ENCODE measurements at places on chromosomes 16 and 17.
A peak's percentile ranks its signal among the peaks of the same experiment; 100 is the strongest.

DNA sequence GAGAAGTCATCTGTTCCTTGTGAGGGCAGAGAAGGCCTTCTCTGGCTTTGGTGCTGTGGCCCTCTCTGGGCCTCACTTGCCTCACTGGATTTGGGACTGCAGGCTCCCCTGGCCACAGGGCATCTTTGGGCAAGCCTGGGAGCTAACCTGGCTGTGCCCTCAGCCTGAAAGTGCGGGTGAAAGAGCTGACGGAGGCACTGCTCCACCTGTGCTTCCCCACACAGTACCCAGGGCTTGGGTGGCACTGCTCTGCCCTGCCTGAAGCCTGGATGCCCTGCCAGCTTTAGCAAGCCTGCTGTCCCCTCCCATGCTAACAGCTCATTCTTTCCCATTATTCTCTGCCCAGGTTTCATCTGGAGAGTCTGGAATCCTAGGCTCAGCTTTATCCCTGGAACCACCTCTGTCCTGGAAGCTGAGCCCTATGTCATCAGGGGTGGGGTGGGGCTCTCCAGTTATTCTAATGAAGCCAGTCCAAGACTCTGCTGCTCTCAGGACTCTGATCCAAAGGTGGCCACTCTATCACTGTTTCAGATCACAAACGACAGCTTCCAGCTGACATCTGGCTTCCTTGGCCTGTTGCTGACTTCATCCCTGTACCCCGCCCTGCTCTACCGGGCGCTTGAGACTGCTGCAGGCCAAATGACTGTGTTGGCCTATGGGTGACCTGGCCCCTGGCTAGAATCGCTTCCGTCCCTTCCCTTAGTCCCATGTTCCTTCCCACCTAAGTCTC, 29.3 kb downstream of the HIC1 start:
- DNase-seq = no peak

- DNase-seq = no peak
Measured at GRCh38 chr17:3271072-3271848, 26.9 kb downstream of the OR3A1 start.

- DNase-seq = no peak
Measured at GRCh38 chr16:15966836-15967546, 17.6 kb downstream of the ABCC1 start.

DNA sequence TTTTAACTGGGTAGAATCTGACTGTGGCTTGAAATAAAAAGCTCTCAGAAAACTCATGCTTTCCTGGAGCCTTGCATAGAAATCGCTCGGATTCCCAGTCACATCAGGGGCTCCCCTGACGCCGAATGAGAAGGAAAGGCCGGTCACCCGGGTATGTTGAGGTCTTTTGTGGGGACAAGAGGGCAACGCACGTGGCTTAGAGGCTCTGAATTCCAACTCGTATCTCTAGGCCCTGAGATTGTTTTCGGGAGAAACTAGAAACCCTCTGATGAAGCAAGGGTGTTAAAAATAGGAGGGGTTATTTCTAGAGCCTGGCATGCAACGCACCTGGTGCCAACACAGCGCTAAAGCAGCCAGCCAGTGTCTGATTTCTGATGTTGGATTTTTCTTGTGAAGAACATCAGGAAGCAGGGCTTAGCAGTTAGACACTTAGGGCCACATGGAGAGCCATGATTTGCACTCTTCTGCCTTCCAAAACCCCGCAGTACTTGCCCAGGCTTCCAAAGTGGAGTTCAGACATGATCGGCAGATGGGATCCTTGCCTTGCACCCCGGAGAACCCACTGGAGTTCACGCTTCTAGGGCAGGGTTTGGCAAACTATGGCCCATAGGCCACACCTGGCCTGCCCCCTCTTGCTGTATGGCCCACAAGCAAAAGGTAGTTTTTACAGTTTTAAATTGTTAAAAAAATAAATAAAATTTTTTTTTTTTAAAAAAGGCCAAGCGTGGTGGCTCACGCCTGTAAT, 12.6 kb downstream of the CACNG1 start:
- peak; percentile 20 for DNase-seq

DNA sequence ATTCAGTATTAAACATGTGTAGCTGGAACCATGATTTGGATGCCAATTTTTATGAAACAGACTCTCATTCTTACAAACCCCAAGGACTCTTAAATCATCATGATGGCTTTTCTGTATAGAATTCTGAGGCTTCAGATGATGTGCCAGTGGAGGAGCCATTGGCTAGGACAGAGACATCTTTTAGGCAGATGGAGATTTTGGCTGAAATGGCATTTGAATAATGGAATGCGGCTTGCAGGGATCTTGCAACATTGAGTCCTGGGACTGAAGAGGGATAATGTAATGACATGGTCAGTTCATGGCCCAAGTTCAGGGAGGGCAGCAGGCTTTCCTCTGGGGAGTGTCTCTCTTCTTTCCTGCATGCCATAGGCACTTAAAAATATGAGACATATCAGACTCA, 172.4 kb downstream of the ABCA8 start:
- no peak for DNase-seq

- peak; percentile 82 for DNase-seq
Measured at GRCh38 chr17:8225813-8226535, 15.6 kb upstream of the AURKB start.

- no peak for DNase-seq
Measured at GRCh38 chr16:75702242-75702641, 981 bp upstream of the DUXB start.

DNA sequence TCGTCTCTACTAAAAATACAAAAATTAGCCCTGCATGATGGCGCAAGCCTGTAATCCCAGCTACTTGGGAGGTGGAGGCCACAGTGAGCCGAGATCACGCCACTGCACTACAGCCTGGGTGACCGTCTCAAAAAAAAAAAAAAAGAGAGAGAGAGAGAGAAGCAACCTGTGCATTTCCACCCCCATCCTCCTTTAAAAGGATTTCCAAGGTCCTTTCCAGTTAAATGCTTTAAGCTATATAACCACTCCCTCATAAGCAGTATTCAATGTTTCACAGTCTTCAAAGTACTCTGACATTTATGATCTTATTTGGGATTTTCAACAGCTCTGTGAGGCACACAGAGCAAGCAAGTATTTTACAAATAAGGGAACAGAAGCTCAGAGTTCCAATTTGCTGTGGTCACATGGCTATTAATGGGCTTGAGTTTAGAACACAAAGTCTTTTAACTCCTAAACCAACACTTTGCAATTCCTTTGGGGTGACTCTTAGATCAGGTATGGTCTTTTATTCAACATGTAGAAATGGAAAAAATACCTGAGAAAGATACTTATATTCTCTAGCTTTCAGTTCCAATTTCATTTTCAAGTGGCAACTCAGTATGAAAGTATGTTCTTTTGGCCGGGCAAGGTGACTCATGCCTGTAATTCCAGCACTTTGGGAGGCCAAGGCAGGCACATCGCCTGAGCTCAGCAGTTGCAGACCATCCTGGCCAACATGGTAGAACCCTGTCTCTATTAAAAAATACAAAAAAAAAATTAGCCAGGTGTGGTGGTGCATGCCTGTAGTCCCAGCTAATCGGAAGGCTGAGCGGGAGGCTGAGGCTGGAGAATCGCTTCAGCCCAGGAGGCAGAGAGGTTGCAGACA, 31.3 kb downstream of the SPOP start:
- peak; percentile 35 for DNase-seq
